M059J (cell line): ENCODE measurements at places on chromosomes 12 and 14.

DNA sequence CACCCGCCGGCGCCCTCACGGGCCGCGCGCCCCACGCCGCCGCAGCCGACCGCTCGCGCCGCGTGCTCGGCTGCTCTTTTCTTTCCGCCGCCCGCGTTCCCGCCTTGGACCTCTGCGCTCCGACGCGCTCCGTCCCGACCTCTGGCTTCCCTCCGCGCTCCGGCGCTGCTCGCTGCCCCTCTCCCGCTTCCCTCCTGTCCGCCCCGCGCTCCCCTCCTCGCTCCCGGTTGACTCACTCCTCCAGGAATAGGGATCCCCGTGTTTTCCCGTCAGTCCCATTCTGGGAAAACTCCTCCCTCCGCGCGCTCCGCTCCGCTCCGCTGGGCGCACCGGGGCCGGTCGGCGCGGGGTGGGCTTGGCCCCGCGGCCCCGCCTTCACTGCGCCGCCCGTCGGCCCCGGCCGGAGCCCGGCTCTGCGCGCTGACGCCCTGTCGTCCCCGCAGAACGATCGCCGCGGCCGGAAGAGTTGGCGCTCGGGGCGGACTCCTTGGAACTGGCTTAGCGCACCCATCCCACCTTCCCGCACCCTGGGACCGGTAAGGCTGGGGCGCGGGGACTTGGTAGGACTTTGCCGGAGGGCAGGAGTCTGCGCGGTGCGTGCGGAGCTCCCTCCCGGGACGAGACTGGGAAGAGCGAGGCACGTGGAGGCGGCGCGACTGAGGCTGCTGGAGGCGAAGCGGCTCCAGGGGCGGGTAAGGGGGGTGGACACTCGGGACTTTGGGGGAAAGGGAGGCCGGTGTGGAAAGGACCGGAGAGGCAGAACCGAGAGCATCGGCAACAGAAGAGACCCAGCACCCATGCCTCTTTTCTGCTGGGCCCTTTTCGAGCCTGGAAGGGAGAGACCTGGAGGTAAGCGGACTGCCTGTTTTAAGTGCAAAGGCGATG is 550 bp downstream of the TEAD4 start:
- peak; percentile 61 for DNase-seq

GRCh38 chr12:111259231-111259630 is 109.7 kb downstream of the PHETA1 start:
- DNase-seq, result no peak

DNA sequence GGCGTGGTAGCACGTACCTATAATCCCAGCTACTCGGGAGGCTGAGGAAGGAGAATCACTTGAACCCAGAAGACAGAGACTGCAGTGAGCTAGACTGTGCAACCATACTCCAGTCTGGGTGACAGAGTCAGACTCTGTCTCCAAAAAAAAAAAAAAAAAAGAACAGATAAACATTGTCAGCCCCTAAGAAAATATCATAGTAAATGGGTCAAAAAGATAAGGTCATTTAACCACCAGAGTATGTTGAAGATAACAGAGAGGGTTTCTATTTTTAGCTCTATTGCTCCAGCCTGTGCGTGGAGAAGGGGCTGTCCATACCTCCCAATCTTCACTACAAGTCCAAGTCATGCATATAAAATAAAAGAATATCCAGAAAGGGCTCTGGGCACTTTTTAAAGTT is 15.4 kb downstream of the LGMN start:
- DNase-seq, result no peak

GRCh38 chr12:132489078-132489601 is 811 bp upstream of the FBRSL1 start:
- DNase-seq, result no peak

- DNase-seq, result no peak
Measured at GRCh38 chr12:6337958-6338433, 3.9 kb downstream of the TNFRSF1A start.

DNA sequence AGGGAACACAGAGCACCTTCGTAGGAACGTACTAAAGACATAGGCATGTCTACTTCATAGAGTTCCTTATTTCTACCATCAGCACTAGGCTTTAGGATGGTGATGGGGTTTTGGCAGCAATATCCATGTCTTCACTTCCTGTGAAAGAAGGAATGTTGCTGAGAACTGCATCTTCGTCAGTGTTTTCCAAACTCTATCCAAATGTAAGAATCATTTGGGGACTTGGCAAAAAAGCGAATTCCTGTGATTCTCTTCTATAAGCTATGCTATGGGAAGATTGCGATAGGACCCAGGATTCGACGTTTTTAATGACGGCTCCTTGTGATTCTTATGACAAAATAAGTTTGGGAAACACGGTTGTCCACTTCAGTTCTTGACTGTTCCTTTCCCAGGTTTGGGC is 39.8 kb downstream of the AKAP3 start:
- DNase-seq, result no peak

- peak; percentile 34 for DNase-seq
Measured at GRCh38 chr12:87870061-87870460, 159.1 kb downstream of the C12orf50 start.

DNA sequence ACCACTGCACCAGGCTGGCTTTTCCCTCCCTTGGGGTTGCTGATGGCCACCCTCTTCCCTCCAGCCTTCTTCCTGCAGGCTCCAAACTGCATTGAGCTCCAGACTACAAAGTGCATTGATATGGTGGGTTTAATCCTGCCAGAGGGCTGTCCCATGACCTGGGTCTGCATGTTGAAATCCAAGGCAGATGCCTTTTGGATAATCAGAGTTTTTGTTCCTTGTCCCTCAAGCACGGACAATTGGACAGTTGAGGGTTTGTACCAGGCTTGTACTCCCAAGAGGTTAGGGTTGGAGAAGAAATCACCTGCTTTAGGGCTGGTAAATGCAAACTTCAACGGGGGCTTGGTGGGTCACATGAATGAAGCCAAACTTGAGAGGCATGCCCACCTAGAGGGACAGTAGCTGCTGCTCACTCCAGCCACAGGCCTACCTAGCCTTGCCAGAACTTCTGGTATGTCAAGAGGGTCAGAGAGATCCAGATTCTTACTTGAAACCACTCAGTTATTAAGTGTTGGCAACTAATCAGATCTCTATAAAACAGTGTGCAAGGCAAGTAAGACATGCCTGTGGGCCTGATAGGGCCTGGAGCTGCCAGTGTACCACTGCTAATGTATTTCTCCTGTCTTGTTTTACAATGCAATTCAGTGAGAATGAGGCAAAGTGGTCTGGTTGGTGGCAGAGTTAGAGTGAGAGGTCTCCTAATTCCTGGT is 21.7 kb upstream of the KRT83 start:
- no peak for DNase-seq

- no peak for DNase-seq
Measured at GRCh38 chr12:51216642-51217041, 1.2 kb downstream of the POU6F1 start.
